ENCODE measurements at places on chromosomes 12 and 14.

- no peak for DNase-seq
These were observed 125.2 kb upstream of the RFLNA start for GRCh38 chr12:124169577-124170284.

- peak; percentile 86 for DNase-seq
These were observed 25.3 kb downstream of the JDP2 start for GRCh38 chr14:75452900-75453816.

DNA sequence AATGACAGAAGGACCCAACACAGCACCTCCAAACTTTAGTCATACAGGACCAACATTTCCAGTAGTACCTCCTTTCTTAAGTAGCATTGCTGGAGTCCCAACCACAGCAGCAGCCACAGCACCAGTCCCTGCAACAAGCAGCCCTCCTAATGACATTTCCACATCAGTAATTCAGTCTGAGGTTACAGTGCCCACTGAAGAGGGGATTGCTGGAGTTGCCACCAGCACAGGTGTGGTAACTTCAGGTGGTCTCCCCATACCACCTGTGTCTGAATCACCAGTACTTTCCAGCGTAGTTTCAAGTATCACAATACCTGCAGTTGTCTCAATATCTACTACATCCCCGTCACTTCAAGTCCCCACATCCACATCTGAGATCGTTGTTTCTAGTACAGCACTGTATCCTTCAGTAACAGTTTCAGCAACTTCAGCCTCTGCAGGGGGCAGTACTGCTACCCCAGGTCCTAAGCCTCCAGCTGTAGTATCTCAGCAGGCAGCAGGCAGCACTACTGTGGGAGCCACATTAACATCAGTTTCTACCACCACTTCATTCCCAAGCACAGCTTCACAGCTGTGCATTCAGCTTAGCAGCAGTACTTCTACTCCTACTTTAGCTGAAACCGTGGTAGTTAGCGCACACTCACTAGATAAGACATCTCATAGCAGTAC, 64.6 kb downstream of the RAD52 start:
- DNase-seq, result no peak

- no peak for DNase-seq
These were observed 295.2 kb upstream of the PWP1 start for GRCh38 chr12:107390414-107390813.

GRCh38 chr12:52539083-52539820, 13.7 kb downstream of the KRT71 start:
- no peak for DNase-seq

GRCh38 chr14:59060841-59061240, 127.6 kb upstream of the DAAM1 start:
- no peak for DNase-seq

- DNase-seq, result no peak
These were observed 26.2 kb downstream of the NID2 start for GRCh38 chr14:52042371-52043289.

DNA sequence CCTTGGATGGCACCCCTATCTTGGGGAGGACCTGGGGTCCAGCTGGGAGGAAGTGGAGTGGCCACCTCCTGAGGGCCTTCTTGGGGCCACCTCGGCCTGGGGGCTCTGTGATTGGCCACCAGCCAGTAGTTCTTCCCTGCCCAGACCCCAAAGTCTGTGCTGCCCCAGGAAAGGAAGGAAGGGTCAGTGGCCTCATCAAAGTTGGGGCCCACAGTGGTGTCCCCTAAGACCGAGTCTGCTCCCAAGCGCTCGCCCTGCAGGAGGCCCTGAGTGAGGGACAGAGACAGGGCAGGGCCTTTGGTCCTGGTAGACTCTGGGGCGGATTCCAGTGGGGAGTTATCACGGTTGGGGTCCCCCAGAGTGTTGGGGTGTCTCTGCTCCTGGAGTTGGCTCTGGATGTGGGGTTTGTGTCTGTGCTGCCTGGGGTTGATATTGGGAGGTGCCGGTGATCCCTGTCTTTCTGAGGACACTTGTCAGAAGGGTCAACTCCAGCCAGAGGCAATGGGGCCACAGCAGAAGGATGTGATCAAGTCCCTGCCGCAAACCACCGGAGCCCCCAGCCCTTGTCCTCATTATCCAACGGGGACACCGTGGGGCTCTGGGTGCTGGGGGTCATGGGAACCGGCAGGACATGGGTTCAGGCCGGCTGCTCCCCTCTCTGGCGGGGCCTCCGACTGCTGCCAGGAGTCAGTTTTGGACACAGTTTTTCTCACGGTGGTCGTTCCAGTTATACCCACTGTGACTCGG, 364.3 kb downstream of the TMEM121 start:
- no peak for DNase-seq

GRCh38 chr12:48818831-48819590, 715 bp downstream of the CACNB3 start:
- DNase-seq, result no peak

DNA sequence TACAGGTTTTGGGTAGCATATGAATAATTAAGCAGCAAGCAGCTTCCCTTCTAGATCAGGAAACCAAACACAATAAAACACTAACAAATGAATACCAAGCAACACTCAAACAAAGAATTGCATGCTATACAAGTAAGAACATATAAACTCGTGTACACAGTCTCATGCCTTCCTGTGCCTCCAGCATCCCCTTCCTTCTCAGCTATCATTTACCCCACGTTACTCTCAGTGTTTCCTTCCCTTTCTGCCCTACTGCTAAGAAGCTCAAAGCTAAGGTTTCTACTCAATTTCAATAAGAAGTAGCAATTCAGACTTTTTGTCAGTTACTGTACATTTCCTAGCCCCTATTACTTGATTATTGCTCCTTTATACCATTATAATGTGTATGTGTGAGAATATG, 81.0 kb downstream of the DUSP16 start:
- no peak for DNase-seq

DNA sequence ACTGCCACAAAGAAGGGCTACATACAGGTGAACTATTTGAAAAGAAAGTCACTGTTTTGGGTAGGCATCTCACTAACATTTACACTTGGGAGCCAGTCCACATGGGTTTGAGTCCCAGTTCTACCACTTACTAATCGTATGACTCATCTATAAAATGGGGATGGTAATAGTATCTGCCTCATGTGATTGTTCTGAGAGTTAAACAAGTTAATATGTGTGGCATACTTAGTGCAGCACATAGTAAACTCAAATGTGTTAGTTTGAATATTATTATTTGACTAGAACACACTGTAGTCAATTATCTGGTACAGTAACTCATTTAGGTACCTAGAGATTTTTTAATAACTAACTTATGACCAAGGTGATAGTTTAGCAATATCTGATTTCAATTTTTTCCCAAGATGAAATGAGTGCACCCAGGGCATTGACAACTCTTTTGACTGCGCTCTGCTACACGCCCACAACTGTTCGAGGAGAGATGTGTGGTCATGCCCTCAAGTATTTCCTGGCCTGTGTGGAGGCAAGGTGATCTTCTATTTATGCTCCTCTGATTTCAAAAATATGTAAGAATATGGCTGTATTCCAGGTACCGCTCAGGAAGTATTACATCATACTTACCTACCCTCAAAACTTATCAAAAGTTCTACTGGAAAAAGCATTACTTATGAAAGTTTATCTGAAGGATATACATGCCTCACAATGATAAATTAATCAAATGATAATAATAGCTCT, 210.6 kb upstream of the EGLN3 start:
- DNase-seq, result no peak

DNA sequence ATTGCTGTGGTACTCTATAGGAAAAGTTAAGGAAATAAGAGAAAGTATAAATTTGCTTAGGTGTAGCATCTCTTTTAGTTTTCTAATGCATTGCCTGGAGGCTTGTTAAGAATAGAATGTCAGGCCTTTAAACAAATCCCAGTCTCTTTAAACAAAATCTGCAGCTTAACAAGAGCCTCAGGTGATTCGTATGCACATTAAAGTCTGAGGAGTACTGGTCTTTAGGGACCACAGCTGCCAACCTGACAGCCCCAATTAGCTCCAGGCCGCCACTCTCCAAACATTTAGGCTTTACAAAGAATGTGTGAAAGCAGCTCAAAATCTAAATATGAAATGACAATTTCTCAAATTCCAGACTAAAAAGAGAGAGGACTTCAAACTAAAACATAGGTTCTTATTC, 35.7 kb downstream of the PAWR start:
- peak; percentile 43 for DNase-seq

- DNase-seq, result no peak
These were observed 17.4 kb upstream of the DNM1L start for GRCh38 chr12:32661706-32662105.

- DNase-seq, result no peak
These were observed 99.7 kb downstream of the ZFP36L1 start for GRCh38 chr14:68692916-68693771.

DNA sequence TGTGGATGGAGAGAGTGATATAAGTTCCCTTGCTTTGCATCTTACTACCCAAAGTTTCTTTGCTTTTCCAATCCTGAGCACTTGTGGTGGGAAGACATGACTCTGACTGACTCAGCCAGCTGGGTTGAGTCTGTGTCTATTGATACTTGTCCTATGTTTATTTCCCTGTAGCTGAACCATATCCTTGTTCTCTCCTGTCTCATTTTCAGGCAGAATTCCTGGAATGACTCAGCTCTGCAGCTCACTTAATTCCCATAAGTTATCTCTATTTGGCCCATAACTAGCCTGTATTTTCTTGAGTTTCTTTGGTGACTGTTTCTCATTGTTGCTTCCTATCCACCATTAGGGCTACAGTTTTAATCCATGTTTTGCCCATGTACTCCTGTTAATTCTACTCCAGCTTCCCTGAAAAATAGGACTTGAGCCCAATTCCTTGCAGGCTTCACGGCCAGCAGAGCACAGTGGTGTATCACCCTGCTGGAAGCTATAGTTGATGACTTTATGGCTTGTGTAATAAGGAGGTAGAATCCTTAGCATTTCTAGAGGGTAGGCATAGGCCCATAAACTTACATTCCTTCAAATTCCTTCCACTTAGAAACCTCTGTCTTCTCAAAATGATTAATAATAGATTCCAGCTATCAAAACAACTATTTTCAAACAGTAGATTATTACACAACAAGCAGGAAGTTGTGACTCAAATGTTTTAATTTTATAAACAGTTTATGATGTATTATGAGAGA, 183.1 kb downstream of the TMTC3 start:
- no peak for DNase-seq

GRCh38 chr12:45644541-45644940, 85.0 kb upstream of the ARID2 start:
- DNase-seq, result no peak

GRCh38 chr14:99436247-99437180, 44.1 kb downstream of the SETD3 start:
- no peak for DNase-seq

DNA sequence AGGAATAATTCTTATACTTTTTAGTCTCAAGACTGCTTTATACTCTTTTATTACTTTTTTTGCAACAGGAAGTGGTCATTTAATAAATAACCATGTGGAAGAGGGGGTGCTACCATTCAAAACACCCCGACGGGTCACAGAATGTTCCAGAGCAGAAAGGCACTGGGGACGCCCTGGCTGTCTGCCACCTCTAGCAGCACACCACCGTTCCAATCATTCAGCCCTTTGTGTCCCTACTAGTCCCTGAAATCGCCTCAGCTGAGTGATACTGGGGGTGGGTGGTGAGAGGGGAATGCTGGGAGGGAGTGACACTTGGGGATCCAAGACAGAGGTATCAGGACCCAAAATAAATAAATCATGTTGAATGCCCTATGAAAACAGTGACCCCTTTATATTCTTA, 52.4 kb downstream of the MON2 start:
- DNase-seq, result no peak

DNA sequence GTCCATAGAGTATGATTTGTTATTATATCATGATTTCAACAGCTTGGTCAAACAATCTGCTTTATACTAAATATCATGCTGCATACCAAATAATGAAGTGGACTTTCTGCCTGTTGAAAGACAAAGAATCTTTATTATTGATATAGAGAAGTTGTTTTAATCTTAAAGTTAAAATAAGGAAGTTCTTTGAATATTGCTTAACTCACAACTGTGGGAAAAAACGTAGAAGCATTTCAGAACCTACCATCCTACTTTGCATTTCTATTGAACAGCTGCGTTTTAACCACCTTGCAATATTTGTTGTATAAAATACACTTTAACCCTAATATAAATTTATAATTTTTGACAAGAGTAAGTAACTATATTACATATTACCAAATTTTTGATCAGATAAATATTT, 22.9 kb upstream of the ARL1 start:
- DNase-seq, result no peak

GRCh38 chr12:1970331-1970900, 33.8 kb downstream of the DCP1B start:
- DNase-seq, result no peak

- no peak for DNase-seq
These were observed 55.8 kb upstream of the CCDC175 start for GRCh38 chr14:59632381-59632780.

- no peak for DNase-seq
These were observed 159.3 kb downstream of the NPAS3 start for GRCh38 chr14:33098016-33098415.

DNA sequence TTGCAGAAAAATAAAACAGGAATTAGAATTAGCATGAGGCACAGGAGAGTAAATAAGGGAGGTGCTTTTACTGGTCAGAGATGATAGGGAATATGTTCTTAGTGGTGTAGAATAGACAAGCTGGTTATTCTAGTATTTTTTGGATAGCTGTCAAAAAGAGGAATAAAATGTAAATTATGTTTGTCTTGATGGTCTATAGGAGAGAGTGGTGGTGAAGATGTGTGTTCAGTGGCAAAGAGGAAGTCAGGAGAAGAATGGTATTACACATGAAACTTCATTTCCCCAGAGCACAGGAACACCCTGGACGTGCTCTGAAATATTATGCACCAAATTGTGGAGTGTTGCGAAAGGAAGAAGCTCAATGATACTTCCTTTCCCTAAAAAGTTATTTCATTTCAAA, 27.8 kb downstream of the MUCL1 start:
- no peak for DNase-seq

- no peak for DNase-seq
These were observed 24.5 kb downstream of the WDR20 start for GRCh38 chr14:102164241-102164641.

DNA sequence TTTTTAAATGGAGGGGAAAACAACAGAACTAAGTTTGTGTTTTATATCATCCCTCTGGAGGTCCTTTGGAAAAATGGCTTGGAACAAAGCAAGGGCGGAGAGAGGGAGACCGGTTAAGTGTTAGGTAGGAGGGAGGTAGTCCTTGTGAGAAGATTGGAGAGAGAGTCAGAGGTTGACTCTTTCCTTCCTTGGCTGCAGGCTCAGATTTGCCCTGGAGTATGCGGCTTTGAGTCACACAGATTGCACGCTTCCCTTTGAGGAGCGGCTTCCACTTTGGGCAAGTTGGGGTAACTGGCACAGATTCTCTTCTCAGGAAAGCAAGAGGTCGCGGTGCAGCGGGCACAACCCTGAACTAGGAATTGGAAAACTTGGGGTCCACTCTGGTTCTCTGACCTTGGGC, 9.9 kb downstream of the SOCS2 start:
- DNase-seq, result no peak

- DNase-seq, result no peak
These were observed 13.1 kb upstream of the DAAM1 start for GRCh38 chr14:59175404-59175803.

- no peak for DNase-seq
These were observed 12.1 kb upstream of the KRT77 start for GRCh38 chr12:52715416-52715815.

Measured in NT2/D1 (cell line).